Mesothelial cell of epicardium (in vitro differentiated cells): ENCODE measurements at places on chromosomes 12 and 14.

- DNase-seq = no peak
Observed at GRCh38 chr14:91238085-91238484, 6.4 kb downstream of the GPR68 start.

DNA sequence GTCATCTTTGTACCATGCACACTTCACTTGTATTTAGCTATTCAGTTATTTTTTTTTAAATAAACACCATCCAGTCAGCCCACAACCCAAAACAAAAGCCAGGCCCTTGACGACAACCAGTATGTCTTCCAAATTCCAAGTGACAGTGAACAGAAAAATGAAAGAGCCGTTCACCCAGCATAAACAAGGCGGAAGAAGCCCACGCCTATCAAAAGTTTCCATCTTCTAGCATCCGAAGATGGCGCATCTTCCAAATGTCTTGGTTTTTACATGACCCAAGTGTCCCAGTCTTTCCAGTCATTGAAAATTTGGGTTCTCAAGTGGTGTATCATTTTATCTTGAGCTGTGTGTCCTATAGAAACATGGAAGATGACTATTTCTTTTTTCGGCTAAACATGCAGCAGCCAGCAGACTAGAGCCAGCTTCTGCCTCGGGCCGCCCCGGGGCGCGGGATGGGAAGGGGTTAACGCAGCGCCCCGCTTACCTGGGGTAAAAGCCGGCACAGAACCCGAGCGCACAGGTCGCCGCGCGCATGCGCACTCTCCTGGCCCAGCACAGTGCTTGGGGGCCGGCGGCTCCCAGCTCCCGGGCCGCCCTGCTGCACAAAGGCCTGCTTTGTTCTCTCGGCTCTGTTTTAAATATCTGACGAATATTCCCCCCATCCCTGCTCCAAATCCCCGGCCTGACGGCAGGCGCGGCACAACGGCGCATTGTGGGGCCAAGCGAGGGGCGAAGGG lies 164.8 kb downstream of the ZFP36L1 start:
- DNase-seq = peak; percentile 68

DNA sequence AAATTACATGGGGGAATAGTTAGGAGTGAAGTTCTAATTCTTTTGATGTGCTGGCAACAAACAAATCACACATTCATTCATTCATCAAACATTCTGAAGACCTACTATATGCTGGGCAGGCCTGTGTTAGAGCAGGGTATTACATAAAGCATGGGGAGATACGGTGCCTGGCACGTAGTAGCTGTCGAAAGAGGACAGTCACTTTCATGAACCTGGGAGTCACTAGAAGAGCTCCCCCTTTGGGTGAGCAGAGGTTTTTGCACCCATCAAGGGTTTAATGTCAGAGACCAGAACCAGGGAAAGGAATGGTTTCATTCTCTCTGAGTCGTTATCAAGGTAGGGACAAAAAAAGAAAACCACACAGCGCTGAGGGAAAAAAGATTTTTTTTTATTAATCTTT lies 10.0 kb downstream of the LHX5 start:
- DNase-seq = no peak

- DNase-seq = no peak
Observed at GRCh38 chr12:78559886-78560285, 304.7 kb upstream of the SYT1 start.

GRCh38 chr12:3035171-3035570 lies 42.0 kb upstream of the TSPAN9 start:
- DNase-seq = no peak

DNA sequence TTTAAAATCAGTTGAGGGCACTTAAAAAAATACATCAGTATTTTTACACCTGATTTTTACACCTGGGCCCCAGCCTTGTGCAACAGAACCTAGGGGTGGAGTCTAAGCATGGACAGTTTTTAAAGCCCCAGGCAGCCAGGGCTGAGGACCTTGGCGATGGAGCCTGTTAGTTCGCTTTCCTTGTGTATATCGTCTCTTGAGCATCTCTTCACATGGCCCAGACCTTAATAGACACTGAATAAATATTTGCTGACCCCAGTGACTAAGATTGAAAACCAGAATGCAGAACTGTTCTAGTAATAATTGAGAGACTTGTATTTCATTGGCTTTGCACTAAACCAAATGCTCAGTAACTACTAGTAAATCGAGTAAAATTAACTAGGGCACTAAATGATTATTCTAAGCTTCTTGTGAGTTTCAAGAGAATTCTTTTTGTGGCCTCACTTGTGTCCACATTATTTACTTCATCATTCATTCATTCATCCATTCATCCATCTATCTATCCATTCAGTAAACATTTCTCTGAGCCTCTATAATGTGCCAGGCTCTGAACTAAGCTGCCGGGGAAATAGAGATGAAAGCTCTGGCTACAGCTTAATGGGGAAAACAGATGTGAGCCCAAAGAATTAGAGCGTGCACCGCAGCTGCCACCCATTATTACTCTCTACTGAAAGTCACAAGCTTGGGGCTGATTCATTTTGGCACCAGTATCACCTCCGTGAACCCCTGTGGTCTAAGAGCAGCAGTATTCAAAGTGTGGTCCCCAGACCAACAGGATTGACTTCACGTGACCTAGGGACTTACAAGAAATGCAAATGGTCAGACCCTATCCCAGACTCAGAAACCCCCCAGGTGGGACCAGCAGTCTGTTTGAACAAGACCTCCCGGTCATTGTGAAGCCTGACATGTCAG lies 30.7 kb upstream of the BCL7A start:
- DNase-seq = no peak

DNA sequence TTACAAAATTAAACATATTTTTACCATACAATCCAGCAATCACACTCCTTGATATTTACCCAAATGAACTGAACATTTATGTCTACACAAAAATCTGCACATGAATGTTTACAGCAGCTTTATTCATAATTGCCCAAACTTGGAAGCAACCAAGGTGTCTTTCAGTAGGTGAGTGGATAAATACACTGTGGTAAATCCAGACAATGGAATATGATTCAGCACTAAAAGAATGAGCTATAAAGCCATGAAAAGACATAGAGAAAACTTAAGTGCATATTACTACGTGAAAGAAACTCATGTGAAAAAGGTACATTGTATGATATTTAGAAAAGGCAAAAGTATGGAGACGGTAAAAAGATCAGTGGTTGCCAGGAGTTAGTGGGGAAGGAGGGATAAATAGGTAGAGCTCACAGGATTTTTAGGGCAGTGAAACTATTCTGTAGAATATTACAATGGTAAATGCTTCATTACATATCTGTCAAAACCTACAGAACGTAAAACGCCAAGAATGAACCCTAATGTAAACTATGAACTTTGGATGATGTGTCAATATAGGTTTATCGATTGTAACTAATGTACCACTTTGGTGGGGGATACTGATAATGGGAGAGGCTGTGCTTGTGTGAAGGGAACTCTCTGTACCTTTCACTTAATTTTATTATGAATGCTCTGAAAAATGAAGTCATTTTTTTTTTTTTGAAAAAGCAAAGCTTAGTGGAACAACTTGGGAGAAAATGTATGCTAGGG lies 295.7 kb downstream of the CEP128 start:
- DNase-seq = no peak

- no peak for DNase-seq
Observed at GRCh38 chr14:100692859-100693558, 33.7 kb upstream of the DLK1 start.

GRCh38 chr12:76786986-76787385 lies 23.1 kb downstream of the ZDHHC17 start:
- DNase-seq = no peak

DNA sequence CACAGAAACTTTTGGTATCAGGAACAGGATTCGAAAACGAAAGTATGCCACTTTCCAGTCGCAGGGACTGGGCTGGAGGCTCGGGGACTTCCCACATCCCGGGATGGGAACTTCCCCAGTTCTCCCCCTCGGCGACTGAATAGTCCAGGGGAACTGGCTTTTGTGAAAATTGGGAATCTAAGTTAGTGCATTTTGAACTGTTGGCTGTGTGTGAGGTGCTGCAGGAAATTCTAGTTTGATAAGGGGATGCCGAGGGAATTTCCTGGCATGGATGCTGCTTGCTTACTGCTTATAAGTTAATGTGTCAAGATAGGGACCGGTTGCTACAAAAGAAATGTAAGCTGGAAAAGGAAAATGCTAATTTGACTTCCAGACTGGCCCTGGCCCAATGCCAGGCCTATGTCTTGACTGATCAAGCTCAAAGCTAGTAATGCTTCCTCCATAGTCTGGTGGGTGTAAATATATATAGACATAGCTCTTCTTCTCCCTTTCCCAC lies 73.4 kb upstream of the EIF5 start:
- DNase-seq = peak; percentile 47

GRCh38 chr12:4416276-4416675 lies 29.3 kb downstream of the FGF6 start:
- no peak for DNase-seq

GRCh38 chr14:87149583-87150354 lies 843.2 kb downstream of the GALC start:
- DNase-seq = no peak

DNA sequence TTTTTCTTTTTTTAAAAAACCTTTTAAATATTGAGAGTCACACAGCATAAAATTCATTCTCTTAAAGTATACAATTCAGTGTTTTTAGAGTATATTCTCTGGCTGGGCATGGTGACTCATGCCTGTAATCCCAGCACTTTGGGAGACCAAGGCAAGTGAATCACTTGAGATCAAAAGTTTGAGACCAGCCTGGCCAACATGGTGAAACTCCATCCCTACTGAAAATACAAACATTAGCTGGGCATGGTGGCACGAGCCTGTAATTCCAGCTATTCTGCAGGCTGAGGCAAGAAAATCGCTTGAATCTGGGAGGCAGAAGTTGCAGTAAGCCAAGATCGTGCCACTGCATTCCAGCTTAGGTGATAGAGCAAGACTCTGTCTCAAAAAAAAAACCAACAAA lies 68.4 kb upstream of the BCAT1 start:
- DNase-seq = no peak

DNA sequence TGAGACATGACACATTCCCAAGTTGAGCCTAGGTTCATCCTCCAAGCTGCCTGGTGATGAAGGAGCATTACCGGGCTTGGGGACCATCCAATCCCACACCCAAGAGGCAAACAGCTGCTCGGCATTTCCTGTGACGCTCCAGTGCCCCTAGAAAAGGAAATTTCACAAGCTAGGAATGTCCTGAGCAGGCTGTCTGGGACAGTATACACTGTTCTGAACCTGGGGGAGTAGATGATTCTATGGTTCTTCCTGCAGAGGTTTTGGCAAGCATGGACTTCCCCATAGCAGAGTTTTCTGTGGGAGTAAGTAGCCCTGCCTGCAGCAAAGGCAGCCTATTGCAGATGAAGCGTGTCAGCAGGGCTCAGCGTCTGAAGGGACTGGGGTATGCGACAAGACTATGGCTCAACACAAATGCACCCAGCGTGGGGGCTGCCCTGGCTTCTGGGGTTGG lies 47.4 kb upstream of the SRSF5 start:
- no peak for DNase-seq

DNA sequence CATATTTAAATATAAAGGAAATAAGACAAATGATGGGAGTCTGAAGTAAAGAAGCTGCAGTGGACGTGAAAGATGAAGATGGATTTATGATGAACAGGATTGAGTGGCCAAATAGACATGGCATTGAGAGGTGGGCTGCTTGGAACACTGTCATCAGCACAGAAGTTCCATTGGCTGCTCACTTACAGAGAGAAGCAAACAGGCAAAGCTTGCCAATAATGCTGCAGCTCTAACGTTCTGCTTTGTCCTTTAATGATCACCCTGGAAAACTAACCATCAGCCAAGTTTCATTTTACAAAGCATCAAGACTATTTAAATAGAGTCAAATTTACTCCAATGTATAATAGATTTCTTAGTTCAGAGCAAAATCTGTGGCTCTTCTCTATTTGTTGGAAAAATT lies 721.4 kb downstream of the TMTC2 start:
- DNase-seq = no peak
